ENCODE measurements at places on chromosomes 13 and 19.

DNA sequence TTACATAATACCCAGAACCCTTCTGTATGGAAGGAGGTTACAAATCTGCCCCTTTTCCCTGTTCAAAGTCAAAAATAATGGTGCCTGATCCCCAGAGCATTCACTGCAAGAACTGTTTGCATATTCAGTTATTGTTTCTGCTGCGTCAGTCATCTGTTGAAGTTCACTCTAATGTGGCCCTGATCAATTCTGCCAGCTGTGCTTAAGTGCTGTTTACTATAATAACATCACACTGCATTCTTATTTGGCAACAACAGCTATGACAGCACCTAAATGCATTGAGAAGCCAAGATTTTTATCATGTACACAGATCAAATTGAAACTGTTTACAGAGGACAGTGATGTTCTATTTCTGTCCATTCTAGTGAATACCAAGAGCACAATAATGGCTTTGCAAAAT, 115.9 kb downstream of the DACH1 start:
- DNase-seq, result no peak

DNA sequence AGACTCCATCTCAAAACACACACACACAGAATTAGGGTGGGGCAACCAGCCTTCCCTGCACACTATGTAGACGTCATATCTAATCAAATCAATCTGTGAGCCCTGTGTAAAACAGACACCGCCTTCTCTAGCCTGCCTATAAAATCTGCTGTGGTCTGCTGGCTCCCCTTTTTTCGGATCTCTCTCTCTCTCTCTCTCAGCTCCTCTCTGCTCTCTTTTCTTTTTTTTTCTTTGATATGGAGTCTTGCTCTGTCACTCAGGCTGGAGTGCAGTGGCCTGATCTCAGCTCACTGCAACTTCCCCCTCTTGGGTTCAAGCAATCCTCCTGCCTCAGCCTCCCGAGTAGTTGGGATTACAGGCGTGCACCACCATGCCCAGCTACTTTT, 11.8 kb upstream of the CD70 start:
- no peak for DNase-seq

GRCh38 chr13:44786756-44787155, 202.5 kb downstream of the NUFIP1 start:
- DNase-seq, result no peak

- peak; percentile 18 for DNase-seq
Measured at GRCh38 chr13:110407021-110407420, 99.9 kb downstream of the COL4A2 start.

DNA sequence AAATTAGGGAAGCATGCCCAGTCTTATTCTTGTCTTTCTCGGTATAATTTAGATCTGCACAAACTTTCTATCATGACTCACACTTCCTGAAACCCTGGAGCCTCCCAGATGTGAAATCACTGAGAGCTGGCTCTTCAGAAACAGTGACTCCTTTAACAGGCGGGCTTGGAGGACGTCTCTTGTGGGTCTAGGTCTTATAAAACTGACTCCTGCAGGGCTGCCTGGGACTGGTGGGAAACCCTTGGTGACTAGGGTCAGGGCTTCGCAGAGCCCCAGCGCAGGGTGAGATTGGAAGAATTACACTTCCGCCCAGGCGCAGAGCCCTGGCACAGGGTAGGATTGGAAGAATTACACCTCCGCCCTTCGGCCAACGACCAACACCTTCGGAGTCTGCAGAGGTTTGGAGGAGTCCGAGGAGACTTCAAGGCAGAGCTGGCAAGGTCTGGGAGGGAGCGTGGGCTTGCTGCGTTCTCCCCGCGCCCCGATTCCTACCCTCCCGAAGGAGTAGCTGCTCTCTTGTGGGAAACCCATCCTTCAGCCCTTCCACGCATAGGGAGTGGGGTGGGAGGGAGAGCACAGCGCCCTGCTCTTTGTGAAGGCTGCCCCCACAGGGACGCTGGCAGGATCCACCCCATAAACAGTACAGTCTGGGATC, 43.4 kb upstream of the MAP3K10 start:
- no peak for DNase-seq

DNA sequence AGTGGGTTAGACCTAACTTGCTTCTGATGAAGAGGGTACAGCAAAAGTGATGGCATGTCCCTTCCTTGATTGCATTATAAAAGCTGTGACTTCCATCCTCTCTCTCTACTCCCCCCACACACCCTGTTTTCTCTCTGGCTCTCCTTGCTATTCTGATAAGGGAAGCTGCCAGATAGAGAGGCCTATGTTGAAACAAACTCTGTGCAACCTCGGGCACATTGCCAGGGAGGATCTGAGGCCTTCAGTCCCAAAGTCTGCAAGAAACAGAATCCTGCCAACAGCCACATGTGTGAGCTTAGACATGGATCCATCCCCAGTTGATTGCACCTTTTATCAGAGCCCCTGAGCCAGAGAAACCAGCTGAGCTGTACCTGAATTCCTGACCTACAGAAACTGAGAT, 44.8 kb upstream of the ARGLU1 start:
- DNase-seq, result no peak

- DNase-seq, result no peak
Measured at GRCh38 chr13:27353166-27353583, 71.2 kb upstream of the GTF3A start.

DNA sequence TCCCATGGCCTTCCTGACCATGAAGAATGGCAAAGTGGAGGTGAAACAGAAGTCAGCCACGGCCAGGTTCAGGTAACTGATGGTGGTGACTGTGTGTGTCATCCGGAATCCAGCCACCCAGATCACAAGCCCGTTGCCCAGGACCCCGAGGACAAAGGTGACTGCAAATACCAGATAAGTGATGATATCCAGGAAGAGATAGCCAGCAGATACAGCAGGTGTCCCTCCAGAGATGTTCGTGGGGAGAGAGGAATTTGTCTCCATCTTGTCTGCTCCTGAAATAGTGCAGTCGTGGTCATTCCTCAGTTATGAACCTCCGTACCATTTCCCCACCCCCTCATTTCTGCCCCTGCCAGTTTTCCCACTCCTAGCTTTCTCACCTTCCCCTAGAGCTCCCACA, 4.9 kb downstream of the FPR1 start:
- no peak for DNase-seq

GRCh38 chr13:32261567-32261966, 53.6 kb downstream of the ZAR1L start:
- DNase-seq, result peak; percentile 58

DNA sequence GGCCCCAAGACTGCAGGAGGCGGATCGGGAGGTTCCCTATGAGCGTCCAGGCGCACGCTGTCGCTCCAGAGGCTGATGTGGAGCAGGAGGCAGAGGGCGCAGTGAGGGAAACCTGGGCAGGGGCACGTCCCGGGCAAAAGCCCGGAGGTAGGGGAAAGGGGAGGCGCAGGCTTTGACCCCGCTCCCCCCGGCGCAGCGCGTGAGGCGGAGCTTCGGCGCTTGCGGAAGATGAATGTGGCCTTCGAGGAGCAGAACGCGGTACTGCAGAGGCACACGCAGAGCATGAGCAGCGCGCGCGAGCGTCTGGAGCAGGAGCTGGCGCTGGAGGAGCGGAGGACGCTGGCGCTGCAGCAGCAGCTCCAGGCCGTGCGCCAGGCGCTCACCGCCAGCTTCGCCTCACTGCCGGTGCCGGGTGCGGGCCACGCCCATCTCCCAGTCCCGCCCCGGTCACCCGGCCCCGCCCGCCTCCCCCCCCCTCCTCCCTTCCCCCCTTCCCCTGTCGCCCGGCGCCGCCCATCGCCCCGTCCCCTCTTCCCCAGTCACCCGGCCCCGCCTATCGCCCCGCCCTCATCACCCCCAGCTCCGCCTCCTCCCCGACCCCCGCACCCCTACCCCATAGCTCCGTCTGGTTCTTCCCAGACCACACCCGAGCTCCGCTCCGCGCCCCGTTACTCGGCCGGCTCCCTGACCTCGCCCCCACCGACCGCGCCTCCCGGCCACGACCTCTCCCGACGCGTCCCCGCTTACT, 4.1 kb downstream of the HMG20B start:
- DNase-seq, result peak; percentile 82

DNA sequence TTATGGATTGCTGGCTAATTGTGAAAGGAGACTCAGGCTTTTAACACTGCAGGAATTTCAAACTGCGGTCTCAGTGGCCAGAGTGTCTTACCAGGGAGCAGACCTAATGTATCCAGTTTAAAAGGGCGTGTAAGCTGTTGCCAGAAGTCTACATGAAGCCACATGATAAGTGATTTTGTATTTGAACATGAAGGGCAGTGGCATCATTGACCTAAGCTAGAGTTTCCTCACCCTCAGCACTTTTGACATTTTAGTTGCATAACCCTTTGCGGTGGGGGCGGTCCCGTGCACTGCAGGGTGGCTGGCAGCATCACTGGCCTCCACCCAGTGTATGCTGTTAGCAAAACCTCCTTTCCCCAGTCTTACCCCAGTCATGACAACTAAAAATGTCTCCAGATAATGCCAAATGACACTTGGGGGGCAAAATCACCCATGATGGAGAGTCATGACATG, 23.7 kb upstream of the GPR18 start:
- DNase-seq, result no peak

- DNase-seq, result peak; percentile 93
Measured at GRCh38 chr19:18373892-18374629, 11.9 kb upstream of the GDF15 start.

DNA sequence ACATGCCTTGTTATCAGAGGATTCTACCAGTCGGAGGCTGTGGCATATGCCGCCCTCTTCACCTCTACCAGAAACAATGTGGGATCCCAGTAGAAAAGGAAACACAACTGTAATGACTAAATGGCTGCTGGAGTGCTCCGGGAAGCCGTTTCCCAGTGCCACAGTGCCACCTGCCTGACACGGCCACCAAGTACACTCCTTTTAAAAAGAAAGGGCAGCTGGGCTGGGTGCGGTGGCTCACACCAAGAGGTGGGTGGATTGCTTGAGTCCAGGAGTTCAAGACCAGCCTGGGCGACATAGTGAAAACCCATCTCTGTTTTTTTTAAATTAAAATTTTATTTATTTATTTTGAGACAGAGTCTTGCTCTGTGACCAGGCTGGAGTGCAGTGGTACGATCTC, 67.3 kb downstream of the TRPM4 start:
- DNase-seq, result peak; percentile 58

DNA sequence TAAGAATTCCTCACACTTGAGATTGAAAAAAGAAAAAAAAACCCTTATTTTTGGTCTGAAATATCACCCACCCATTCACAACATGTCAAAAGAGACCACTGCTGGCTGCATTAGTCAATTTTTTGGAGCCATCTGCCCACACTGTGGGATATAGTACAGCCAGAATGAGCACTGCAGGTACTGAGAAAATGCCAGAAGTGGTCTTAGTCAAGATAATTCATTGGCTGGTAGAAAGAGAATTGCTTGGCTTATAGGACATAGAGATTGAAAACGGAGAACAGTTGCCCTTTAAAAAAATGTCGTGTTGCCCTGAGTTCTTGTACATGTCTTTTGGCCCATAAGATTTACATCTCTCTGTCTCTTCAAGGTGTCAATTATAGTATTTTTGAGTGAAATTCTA, 1899.5 kb downstream of the OLFM4 start:
- DNase-seq, result no peak

DNA sequence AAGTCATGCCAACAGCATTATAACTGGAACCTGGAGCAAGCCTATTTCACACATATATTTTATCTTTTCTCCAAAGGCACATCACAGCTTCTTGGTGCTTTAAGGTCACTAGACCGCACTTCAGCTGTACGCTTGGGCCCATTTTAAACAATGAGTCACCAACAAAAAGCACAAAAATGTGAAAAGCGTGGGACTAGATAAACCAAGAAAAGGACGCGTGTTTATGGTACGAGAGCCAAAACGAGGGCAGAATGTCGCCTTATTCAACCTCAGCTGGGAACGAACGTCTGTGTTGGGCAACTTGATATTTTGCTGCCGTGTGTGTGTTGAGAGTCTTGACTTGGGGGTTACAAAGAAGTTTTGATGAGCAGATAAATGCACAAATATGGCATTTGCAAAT, 9.2 kb upstream of the EHD2 start:
- no peak for DNase-seq

DNA sequence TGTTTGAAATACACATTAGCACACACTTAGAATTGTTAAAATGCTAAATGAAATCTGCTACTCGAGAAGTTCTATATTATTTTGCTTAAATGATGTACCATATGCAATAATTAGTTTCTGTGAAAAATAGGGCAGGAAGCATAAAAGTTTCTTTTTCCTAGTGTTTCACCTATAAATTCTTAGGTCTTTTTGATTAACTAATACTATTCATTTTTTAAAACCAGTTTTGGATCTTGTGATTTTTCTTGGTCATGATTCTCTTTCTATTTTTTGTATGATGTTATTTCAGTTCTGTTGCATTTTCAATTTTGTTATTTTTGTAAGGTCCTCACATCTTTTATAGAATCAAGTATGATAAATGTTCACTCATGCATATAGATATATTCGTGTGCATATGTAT, 66.1 kb downstream of the URI1 start:
- DNase-seq, result no peak

GRCh38 chr19:40411125-40411842, 1.9 kb downstream of the PRX start:
- no peak for DNase-seq

GRCh38 chr13:103002279-103002678, 63.9 kb downstream of the SLC10A2 start:
- no peak for DNase-seq

GRCh38 chr13:44819772-44820171, 169.5 kb downstream of the NUFIP1 start:
- no peak for DNase-seq

DNA sequence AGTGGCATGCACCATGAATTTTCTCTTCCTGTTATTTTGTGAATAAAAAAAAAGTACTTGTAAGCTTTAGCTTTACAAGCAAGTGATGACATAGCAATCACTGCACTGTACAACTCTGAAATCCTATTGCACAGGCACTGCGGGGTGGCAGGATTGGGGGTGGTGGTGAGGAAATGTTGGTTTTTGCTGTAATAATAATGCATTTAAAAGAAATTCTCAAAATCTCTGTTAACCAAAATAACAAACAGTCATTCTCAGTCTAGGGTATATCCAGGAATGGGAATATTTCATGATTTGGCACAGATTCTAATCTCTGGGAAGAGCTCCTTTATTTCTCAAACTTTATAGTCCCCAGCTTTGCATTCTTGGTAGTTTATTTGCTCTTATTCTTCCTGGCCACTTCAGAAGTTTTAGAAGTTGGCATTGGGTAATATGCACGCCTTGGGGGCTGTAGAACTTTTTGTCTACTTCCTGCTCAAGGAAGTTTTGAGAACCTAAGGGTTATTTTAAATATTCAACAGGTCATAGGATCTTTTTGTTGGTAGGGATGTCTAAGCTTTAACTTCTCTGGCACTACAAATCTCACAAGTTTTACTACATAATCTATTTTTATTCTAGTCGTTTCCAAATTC, 353.0 kb upstream of the KLF12 start:
- DNase-seq, result no peak

GRCh38 chr19:40398417-40399131, 8.6 kb upstream of the HIPK4 start:
- DNase-seq, result no peak

- DNase-seq, result no peak
Measured at GRCh38 chr19:33332248-33332647, 29.9 kb upstream of the CEBPA start.

Data from right hindlimb (tissue), 1 donor.